IMR-90 (cell line): ENCODE measurements at places on chromosomes 5 and 9. TPM values are rescaled to one million over a fixed set of nuclear protein-coding genes. Genes with fewer than 3 reads are reported as not detected.

SFXN1 gene
- 342 and 410 TPM in 2 replicates for total RNA-seq

MPDZ gene
- total RNA-seq = 39.3 and 46.4 TPM in 2 replicates

GABBR2 gene
- 19.4 and 20.3 TPM in 2 replicates for total RNA-seq

TEK gene
- total RNA-seq = 10.8 and 11.7 TPM in 2 replicates

NR3C1 gene
- 62.8 and 77.4 TPM in 2 replicates for total RNA-seq
